ENCODE measurements at places on chromosomes 5 and 9.

- no peak for DNase-seq
These were observed 37.3 kb upstream of the TMEM252 start for GRCh38 chr9:68577774-68578591.

GRCh38 chr5:138597661-138598400, 22.6 kb upstream of the HSPA9 start:
- DNase-seq = no peak

DNA sequence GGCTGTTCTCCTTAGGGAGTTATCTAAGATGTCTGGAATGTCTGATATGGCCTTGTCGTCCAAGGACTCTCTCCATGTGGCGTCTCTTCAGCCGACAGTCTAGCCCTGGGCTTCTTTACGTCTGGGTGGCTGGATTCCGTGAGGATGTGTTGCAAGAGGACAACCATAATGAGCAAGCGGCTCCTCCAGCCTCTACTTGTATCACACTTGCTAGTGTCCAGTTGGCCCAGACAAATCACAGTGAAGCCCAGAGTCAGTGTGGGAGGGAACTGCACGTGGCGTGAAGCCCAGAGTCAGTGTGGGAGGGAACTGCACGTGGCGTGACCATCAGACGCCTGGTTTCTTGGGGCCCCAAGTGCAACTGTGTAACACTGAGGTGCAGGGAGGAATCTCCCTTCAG, 61.1 kb downstream of the COL23A1 start:
- no peak for DNase-seq

- DNase-seq = no peak
These were observed 7.7 kb upstream of the HK3 start for GRCh38 chr5:176906796-176907195.

- DNase-seq = no peak
These were observed 8.9 kb downstream of the PAEP start for GRCh38 chr9:135570456-135570855.

- DNase-seq = no peak
These were observed 381.0 kb upstream of the IRX4 start for GRCh38 chr5:2263763-2264162.

GRCh38 chr5:96868603-96869371, 7.5 kb upstream of the ERAP2 start:
- DNase-seq = peak; percentile 62

GRCh38 chr5:149948993-149949392, 4.4 kb upstream of the PDE6A start:
- no peak for DNase-seq

DNA sequence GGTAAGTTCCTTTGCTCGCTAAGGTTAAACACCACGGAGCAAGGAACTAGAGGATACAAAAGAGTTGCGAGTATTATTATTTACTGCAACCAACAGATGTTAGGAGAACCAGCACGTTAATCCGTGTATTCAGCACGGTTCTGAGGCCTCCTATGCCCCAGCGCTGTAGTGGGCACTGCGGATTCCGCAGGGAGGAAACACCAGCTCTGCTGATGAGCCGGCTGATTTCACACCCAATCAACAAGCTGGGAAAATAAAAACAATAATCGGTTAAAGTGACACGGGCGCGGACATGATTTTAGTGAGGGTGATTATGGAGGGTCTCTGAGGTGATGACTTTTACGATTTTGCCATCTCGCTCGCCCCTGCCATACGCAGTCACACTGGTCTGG, 702 bp upstream of the PRELID2 start:
- DNase-seq = no peak

- no peak for DNase-seq
These were observed 9.9 kb upstream of the PCSK5 start for GRCh38 chr9:75880618-75881017.

GRCh38 chr5:144308906-144309670, 138.4 kb downstream of the KCTD16 start:
- no peak for DNase-seq

DNA sequence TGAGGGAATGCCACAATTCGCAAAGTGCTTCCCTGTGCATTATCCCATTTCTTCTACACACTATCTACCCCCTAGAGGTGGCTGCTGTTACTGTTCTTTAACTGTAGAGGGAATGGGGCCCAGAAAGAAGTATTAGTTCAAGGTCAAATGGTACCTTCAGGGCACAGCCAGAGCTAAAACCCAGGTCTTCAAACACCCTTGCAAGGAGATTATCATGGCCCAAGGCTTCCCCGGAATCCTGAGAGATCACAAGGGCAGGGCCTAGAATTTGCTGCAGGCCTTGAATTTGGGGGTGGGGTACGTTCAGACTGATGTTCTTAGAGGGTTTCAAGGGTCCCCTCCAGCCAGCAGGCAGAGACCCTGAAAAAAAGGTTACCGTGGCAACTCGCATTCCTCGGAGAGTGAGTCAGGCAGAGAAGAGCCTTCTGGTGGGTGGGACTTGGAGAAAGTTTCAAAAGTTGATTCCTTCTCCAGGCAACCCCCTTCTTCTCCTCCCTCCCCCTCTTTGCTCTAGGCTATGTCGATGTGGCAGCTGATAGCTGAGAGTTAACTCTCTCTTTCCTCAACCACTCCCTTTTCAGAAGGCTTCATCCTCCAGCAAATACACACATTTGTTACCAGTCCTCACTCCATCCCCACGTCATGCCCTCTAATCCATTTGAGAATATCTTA, 1.9 kb downstream of the SPARC start:
- DNase-seq = no peak

DNA sequence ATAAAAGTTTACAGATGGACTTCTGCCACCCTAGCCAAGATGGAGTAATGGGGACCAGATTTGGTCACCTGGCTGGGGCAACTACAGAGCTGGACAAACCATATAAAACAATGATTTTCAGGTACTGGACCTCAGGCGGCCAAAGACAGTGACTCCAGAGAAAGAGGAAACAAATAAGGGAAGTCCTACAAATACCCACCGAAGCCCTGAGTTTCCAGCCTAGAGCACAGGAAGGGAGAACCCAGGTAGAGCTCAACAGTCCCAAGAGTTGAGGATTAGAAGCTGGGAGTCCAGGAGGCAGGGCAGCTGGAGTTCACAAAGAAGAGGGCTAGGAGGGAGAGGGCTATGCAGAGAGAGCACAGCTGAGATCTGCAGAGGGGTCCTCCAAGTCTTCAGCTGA, 106.7 kb upstream of the NR5A1 start:
- no peak for DNase-seq

GRCh38 chr9:84062538-84062937, 81.9 kb downstream of the RMI1 start:
- DNase-seq = no peak

DNA sequence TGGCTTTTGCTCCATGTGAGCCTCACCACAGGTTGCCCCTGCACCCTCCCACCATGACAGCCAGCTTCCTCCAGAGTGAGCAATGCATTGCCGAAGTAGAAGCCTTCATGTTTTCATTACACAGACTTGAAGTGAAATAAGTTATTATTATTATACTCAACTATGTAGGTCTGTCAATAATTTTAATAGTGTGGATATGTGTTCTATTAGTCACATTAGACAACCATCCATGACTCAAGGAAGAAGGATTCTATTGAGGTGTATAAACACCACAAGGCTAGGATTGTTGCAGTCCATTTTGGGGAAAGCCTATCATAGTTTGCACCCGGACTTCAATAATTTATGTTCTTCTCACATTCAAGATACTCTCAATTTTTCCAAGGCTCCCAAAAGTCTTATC, 369.5 kb downstream of the TAF11L14 start:
- DNase-seq = no peak

DNA sequence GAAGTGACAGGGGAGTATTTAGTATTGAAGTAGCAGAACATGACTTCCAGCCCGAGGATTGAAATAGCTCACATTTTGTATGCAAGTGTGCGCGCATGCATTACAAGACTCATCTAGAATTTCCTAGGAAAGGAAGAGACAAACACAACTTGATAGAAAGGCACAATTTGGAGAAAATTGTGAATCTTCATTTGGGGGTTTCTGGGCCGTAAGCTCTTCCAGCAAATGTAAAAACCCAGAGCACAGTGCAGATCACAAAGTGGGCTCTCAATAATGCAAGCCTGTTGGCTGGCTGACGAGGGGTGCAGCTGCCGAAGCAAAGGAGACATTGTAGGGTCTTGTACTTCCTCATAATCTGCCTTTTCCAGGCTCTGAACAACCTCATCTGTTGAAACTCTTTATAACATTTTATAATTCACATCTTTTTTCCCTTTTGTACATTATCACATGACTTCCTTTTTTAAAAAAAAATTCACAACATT, 109.0 kb downstream of the BAAT start:
- DNase-seq = no peak

DNA sequence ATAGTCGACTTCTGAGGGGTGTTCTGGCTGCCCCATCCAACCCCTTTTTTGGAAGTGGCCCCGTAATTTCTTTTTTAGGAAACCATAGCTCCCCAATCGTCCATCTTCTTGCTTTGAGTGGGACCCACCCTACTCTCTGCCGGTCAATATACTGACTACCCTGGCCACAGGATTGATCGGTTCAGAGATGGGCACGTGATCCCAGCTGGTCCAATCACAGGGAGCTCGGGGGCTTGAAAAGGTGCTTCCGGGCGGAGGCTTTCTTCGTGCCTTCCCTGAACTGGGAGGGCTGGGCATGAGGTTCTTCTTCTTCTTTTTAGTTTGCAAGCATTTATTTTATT, 78.7 kb upstream of the SH3PXD2B start:
- no peak for DNase-seq

- no peak for DNase-seq
These were observed 47.0 kb upstream of the F2RL1 start for GRCh38 chr5:76771705-76772405.

- no peak for DNase-seq
These were observed 109.1 kb downstream of the DOCK2 start for GRCh38 chr5:169746147-169746694.

GRCh38 chr5:35622974-35623373, 5.3 kb downstream of the SPEF2 start:
- DNase-seq = no peak

GRCh38 chr5:170519549-170519948, 15.7 kb downstream of the KCNIP1 start:
- DNase-seq = no peak

GRCh38 chr9:121812159-121812735, 160.8 kb downstream of the DAB2IP start:
- no peak for DNase-seq

GRCh38 chr5:88825584-88826315, 57.2 kb downstream of the MEF2C start:
- DNase-seq = no peak

GRCh38 chr5:89289604-89290003, 406.6 kb upstream of the MEF2C start:
- DNase-seq = no peak

- peak; percentile 38 for DNase-seq
These were observed 699 bp downstream of the AKNA start for GRCh38 chr9:114386886-114387679.

GRCh38 chr5:63613442-63613841, 348.8 kb downstream of the HTR1A start:
- no peak for DNase-seq

GRCh38 chr9:123097430-123098095, 64.1 kb downstream of the GPR21 start:
- DNase-seq = no peak

- DNase-seq = no peak
These were observed 59.6 kb upstream of the MAN2A1 start for GRCh38 chr5:109630093-109630492.

GRCh38 chr5:156423597-156423996, 96.6 kb downstream of the SGCD start:
- DNase-seq = no peak
